Activated CD8-positive, alpha-beta T cell treated with anti-CD3 and anti-CD28 coated beads, Interleukin-2, amount 10 ng/mL, durations not matched to agents 7 days and 5 days (primary cell): ENCODE measurements at places on chromosomes 3 and 15. TPM values are rescaled to one million over a fixed set of nuclear protein-coding genes. Genes with fewer than 3 reads are reported as not detected.
A peak's percentile ranks its signal among the peaks of the same experiment; 100 is the strongest.

TRIM42 gene
- total RNA-seq, result not detected

ITIH3 gene
- total RNA-seq, result not detected

FANCD2OS gene
- not detected for total RNA-seq

NR1I2 gene
- 0.10 TPM for total RNA-seq

DNA sequence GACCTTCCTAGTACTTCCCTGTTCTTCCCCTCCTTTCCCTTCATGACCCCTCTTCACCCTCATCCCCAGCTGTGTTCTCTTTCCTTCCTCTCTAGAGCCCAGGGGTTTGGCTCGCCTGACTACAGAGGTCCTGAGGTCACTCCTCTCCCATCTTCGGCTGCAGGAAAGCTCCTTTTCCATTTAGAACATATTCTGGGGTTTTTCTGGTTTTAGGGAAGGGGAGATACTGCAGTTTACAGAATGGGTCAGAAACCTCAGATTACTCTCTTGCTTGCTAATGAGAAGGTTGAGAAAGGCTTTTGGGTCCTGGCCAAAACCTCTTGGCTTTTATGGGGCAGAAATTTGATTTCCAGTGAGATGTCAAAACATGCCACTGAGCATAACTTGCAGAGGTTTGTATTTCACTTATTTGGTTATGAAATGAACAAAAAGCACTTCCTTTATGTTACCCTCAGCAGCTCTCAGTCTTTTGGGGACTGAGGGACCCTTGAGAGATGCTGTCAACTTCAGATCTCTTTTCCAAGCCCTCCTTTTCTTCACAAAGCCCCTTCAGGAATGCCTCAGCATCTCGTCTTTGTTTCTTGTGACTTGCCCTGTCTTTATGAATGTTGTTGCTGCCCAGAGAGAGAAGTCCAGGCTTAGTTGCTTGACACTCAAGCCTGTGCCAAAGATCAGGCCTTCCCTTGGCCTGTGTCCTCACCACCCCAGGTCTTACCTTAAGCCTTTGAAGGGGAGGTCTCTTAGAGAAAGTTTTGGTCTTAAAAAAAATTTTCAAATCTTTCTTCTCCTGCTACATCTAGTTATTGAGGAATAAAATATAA lies 121.7 kb upstream of the TPM1 start:
- no peak for DNase-seq

- peak; percentile 50 for DNase-seq
Measured at GRCh38 chr3:10189557-10190354, 25.0 kb downstream of the IRAK2 start.

CAV3 gene
- total RNA-seq, result not detected

- DNase-seq, result no peak
Measured at GRCh38 chr3:29138171-29138570, 142.7 kb upstream of the RBMS3 start.

- peak; percentile 8 for DNase-seq
Measured at GRCh38 chr3:133887074-133887802, 8.4 kb downstream of the RAB6B start.

TMEM108 gene
- total RNA-seq, result not detected
